ENCODE measurements at places on chromosomes 3 and 15.

DNA sequence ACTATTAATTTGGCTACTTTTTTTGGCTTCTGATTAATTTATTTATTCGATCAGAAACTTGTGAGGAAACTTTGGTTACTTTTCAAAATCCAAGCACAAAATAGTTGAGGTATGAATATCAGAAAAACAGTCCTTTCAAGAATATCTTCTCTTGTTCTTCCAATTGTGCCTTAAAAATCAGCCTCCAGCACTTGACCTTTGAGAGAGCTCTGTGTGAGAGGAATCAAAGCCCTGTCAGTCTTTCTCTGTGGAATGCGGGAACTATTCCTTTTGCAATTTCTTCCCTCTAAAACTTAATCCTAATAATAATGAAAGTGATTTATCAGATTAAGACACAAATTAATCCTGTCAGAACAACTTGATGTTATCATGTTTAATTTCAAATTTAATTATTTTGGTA lies 185.9 kb downstream of the ABHD5 start:
- DNase-seq, result no peak

GRCh38 chr15:63332367-63333124 lies 49.1 kb downstream of the CA12 start:
- no peak for DNase-seq

DNA sequence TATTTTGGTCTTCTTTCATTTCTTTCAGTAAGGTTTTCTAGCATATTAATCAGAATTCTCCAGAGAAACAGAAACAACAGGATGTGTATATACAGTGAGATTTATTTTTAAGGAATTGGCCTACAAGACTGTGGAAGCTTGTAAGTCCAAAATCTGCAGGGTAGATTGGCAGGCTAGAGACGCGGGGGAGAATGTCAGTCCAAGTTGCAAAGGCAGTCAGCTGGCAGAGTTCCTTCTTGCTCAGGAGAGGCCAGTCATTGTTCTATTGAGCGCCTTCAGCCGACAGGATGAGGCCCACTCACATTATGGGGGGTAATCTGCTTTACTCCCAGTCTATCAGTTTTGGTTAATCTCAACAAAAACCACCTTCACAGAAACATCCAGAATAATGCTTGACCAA lies 133.4 kb upstream of the UBE3A start:
- DNase-seq, result no peak

GRCh38 chr3:123400169-123400568 lies 48.7 kb downstream of the ADCY5 start:
- DNase-seq, result no peak

DNA sequence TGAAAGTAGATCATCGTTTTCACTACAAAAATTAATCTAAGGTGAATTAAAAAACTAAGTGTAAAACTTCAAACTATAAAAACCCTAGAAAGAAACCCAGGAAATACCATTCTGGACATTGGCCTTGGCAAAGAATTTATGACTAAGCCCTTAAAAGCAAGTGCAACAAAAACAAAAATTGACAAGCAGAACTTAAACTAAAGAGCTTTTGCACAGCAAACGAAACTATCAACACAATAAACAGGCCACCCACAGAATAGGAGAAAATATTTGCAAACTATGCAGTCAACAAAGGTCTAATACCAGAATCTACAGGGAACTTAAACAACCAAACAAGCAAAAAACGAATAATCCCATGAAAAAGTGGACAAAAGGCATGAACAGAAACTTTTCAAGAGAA lies 302.0 kb downstream of the CHST2 start:
- no peak for DNase-seq

GRCh38 chr3:45104715-45105711 lies 41.2 kb downstream of the CDCP1 start:
- DNase-seq, result no peak

GRCh38 chr3:115062009-115062408 lies 85.1 kb downstream of the ZBTB20 start:
- no peak for DNase-seq

- DNase-seq, result no peak
Observed at GRCh38 chr15:60375306-60375705, 22.5 kb downstream of the ANXA2 start.

DNA sequence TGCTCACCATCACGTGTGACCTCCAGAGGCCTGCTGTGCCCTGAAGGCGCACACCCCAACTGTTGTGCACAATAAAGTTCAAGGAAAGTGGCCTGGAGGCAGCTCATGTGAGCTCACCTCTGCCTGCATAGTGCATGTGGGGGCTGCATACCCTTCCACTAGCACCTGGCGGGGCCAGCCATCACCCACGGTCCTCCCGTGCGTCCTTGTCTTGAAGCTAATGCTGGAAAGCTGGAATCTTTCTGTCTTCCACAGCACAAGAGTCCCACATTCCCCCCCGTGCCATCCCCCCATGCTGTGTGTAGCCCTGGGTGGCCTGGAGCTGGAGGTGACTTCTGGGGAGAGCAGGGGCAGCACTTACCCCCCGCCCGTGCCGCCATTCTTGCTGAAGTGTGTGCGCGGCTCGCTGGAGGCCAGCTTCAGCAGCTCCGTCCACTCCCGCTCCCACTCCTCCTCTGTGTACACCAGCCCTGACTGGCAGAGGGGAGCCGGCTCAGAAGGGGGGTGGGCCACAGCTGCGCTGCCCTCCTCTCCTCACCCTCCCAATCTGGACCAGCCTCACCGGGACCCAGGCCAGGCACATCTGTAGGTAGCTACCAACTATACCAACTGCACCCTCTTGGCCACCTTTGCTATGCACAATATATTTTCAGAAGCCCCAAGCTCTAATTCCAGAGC lies 199.5 kb downstream of the KLF13 start:
- DNase-seq, result no peak

DNA sequence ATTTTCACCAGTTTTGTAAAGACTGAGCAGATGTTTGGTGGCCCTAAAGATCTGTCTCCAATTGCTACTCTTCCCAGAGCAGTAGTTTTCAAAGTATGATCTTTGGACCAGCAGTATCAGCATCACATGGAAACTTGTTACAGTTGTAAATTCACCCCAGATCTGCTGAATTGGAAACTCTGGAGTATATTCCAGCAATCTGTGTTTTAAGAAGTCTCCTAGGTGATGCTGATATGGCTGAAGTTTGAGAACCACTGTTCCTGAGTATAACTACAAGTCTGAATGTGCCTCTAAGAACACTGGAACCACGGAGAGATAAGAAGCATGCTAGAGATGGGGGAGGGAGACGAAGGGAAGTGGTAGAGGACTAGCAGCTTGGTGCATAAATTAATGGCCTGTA lies 45.7 kb downstream of the NUDT16 start:
- no peak for DNase-seq

DNA sequence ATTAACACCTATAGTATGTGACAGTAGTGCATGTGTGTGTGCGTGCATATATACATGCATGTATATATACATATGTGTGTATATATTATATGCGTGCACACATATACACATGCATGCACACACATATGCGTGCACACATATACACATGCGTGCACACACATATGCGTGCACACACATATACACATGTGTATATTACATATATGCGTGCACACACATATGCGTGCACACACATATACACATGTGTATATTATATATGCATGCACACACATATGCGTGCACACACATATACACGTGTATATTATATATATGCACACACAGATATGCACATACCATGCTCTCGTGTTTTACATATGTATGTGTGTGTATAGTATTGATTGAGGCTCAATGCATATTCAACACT lies 42.0 kb upstream of the MAP3K13 start:
- no peak for DNase-seq

DNA sequence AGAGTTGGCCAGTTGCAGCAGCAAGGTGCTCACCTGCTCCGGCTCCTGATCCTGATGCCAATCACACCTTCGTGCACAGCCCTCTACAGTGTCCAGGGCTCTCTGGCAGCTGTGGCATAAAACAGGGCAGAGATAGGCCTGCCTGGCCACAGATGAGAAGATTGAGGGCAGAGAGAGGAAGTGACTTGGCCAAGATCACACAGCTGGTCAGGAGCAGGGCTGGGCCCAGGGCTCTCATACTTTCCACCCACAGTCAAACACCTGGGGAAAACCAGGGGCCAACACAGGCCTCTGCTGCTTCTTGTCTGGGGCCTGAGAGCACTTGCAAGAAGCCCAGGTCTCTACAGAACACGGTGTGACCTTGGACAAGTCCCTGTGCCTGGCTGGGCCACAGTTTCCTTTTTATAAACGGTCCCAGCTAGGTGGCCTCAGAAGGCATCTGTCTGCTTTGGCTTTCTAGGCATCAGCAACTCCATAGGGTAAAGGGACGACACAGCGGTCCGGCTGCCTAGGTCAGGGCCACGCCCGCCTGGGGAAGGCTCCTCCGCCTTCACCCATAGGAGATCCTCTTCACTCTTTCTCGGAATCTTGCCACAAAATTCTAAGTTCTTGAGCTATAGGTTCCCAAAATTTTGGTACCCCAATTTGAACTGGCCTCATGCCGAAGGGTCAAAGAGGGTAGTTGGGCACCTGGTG lies 3.1 kb downstream of the ATP2B2 start:
- DNase-seq, result no peak

DNA sequence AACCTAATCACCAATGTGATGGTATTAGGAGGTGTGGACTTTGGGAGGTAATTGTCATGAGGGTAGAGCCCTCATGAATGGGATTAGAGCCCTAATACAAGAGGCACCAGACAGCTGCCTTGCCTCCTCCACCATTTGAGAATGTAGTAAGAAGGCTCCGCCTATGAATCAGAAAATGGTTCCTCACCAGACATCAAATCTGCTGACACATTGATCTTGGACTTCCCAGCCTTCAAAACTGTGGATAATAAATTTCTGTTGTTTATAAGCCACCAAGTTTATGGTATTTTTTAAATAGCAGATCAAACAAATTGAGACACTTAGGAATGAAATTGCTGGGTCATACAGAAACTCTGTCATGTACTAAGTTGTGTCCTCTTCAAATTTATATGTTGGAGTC lies 56.8 kb upstream of the COL6A5 start:
- DNase-seq, result no peak

GRCh38 chr15:48573780-48574179 lies 71.7 kb downstream of the FBN1 start:
- DNase-seq, result no peak

DNA sequence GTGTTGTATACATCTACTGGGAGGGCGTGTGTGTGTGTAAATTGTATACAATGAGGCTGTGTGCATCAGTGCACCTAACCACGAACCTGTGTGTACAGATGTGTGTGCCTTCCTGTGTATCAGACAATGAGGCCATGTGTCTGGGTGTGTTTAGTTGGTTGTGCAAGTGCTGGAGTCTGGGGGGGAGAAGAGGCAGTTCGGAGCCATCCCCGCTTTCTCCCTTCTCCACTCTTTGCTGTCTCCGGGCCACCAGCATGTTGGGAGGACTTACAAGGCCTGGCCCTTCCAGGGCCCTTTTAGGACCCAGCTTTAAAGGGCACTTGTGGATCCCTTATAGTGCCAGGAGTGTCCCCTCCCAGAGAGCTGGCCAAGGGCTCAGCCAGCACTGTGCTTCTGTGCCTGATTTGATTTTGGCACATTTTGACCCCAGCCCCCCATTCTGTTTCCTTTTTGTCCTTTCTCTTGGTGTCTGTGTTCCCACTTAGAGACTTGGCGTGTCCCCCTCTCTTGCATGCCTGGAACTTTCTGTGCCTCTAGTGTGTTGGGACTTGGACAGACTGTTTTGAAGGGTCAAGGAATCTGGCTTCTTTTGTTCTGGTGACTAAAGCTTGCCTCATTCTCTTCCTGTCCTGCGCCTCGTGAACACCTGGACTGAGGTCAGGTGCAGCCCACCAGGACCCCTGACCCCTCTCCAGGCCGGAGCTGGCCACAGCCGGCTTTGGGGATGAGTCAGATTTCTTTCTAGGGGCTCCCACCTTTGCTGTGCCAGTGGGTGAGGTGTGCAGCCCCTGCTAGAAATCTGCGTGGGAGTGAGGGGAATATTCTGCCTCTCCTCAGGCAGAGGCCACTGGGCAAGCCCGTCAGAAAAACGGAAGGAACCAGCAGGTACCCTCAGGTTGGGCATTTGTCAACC lies 1.5 kb downstream of the CTDSPL start:
- DNase-seq, result no peak

DNA sequence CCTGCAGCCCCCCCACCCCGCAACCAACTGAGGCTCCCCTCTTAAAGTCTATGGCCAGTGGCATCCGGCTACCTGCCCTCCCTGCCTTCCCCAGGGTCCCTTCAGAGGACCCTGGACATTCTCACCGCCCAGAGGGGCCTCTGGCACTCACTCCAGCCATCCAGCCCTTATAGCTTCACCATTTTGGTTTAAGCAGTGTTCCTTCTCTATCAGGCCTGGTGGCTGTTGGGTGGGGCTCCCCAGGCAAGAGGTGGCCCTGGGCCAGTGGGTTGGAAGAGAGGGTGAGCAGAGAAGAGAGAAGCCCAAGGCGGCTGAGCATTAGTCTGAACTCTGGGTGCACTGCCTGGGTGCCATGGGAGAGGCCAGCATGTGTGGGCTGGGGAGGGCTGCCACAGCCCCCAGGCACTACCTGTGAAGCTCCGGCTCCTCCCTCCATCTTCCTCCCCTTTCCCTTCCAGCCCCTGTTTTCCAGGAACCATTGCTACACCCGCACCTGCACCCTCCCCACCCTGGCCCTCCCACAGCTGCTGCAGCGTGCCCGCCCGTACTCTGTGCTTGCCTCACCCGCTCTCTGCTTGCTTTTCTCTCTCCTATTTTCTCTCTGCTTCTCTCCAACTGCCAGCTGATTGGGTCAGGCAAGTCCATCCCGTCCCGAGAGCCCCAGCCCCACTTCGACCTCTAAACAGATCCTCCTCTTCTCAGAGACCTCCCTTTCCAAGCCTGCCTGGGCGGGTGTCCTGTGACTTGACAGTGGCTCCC lies 168.2 kb downstream of the TBC1D2B start:
- DNase-seq, result no peak

GRCh38 chr3:24804095-24804494 lies 309.4 kb upstream of the THRB start:
- no peak for DNase-seq

- DNase-seq, result no peak
Observed at GRCh38 chr3:110272525-110272924, 799.1 kb upstream of the NECTIN3 start.

GRCh38 chr3:132038198-132038825 lies 3.5 kb upstream of the CPNE4 start:
- DNase-seq, result no peak

DNA sequence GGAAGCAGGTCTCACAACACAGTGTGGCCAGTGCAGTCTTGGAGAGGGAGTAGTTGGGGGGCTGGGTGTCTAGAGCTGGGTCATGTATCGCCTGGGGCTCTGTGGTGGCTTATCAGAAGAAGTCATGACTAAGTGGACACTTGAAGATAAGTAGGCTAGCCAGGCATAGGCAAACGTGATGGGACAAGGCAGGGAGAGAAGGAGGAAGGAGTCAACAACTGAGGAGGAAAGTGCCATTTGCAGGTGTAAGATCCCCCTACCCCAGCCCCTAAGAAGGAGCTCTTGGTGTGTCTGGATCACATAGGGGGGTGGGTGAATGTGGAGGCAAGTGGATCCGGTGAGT lies 352.3 kb downstream of the LRTM1 start:
- DNase-seq, result no peak

DNA sequence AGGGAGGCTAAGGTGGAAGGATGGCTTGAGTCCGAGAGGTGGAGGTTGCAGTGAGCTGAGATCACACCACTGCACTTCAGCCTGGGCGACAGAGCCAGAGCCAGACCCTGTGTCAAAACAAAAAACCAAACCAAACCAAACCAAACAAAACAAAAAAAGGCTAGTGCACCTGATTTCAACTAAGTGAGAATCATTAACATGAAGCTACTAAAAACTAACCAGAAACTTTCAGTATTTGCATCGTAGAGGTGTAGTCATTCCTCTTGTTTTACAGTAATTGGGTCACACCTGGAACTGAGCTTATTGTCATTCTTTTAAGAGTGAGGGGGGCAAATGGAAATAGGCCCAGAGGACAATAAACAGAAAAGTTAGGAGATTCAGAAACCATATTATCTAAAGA lies 58.5 kb downstream of the ST6GAL1 start:
- no peak for DNase-seq

GRCh38 chr3:111521891-111522290 lies 20.1 kb upstream of the CD96 start:
- no peak for DNase-seq

Measured in stimulated activated CD8-positive, alpha-beta memory T cell treated with anti-CD3 and anti-CD28 coated beads, Interleukin-4, amount 100 ng/mL, for 1 hour (primary cell).